Mucosa of descending colon (tissue), 3 donors: ENCODE measurements at places on chromosomes 16 and 17. TPM values are rescaled to one million over a fixed set of nuclear protein-coding genes. Genes with fewer than 3 reads are reported as not detected.

DNA sequence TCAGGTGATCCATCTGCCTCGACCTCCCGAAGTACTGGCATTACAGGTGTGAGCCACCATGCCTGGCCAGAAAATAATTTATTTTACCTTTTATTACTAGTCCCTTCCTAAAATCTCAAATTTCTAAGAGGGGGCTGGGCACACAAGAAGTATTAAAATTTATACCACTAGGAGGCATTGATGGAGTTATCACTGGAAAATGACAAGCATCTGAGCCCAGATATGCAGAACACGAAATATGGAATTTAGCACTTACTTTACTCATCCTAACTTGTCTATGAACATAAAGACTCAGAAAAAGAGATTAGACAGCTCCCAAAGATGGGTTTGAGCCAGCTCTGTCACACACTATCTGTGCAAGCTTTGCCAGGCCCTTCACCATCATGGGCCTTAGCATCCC is 46.4 kb downstream of the STAT5A start:
- no peak for DNase-seq

- DNase-seq, result no peak
These were observed 78.4 kb upstream of the MED9 start for GRCh38 chr17:17398188-17398942.

GRCh38 chr16:85513649-85514048 is 99.5 kb upstream of the GSE1 start:
- DNase-seq, result no peak

- no peak for DNase-seq
These were observed 25.0 kb downstream of the FANCA start for GRCh38 chr16:89791278-89791995.

- no peak for DNase-seq
These were observed 863.5 kb downstream of the KCNJ2 start for GRCh38 chr17:71032746-71033273.

The HAPSTR1 gene
- total RNA-seq, result 56.0 TPM

The C16orf89 gene
- 2.5 TPM for total RNA-seq

The GRAPL gene
- total RNA-seq, result 4.4 TPM
